Activated CD4-positive, alpha-beta T cell treated with anti-CD3 and anti-CD28 coated beads, Interleukin-2, Interleukin-4, amounts not matched to agents 100 ng/mL and 50 ng/mL, durations not matched to agents 16 hours and 8 hours (primary cell): ENCODE measurements at places on chromosomes 2 and 18.

- DNase-seq, result no peak
Measured at GRCh38 chr2:10373931-10374330, 71.2 kb downstream of the HPCAL1 start.

GRCh38 chr2:219332542-219332941 is at the start of gene RESP18:
Gene RESP18 (minus strand): TSS chr2:219332744.
- no peak for DNase-seq

DNA sequence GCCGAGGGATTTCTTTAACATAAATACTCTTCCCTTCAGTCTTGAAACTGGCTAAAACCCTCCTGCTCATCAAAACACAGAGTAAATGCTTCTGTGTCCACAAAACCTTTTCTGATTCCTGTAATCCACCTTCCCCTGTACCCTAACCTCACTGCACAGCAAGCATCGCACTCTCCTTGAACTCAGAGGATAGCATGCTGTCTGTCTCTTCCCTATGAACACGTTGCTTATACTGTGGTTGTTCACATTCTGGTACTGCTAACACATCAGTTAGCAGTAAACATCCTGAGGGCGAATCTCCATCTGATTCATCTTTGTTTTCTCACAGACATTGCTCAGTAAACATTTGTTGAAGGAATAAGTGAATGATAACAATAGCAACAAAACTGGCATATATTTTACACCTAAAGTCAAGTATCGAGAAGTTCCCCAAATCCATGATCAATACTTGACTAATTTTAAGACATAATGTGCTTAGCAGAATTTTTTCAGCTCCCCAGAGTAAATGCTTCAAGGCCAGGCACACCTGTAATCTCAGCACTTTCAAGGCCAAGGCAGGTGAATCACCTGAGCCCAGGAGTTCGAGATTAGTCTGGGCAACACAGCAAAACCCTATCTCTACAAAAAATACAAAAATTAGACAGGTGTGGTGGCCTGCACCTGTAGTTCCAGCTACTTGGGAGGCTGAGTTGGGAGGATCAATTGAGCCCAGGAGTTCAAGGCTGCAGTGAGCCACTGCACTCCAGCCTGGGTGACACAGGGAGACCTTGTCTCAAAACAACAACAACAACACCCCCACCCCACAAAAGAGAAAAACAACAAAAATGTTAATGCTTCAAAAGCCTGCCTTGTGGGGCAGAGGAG is 45.6 kb upstream of the LPIN2 start:
- peak; percentile 67 for DNase-seq

DNA sequence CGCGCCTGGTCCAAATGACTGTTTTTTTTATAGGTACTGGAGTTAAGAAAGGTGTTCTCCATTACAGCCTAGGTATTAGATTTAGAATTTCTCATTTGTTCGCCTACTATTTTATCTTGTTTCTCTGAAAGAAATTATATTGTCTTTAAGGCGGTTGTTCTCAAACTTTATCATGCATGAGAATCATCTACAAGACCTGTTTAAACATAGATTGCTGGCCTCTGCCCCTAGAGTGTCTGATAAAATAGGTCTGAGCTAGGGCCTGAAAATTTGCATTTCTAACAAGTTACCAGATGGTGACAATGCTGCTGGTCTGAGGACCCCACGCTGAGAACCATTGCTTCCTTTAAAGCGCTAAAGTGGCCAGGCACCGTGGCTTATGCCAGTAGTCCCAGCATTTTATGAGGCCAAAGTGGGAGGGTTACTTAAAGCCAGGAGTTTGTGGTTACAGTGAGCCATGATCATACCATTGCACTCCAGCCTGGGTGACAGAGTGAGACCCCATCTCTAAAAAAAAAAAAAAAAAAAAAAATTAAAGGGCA is 34.0 kb upstream of the RNF138 start:
- DNase-seq, result no peak

DNA sequence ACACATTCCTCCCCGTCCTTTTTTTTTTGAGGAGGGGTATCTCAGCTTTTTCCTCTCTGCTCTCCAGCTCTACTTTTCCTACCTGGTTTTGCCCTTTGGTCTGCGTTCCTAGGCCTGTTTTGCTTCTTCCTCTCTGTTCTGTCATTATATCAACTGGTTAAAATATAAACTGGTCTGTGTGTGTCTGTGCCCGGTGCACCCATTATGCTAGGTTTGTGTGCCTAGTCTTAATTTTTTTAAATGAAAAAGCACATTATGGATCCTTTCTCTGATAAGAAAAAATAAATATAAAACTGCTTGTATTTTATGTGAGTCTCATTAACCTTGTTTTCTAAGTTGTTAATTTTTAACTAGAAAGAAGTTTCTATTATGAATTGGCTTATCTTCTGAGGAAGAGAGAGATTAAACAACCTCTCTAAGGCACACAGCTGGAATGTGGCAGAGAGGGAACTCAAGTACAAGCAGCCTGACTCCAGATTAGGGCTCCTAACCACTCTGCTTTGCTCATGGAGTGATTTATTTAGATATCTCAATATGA is 17.4 kb downstream of the SLC38A11 start:
- DNase-seq, result no peak

GRCh38 chr2:45237850-45238542 is 228.7 kb upstream of the SIX2 start:
- DNase-seq, result peak; percentile 5
